Myocyte (in vitro differentiated cells): ENCODE measurements at places on chromosomes 1 and 21.

DNA sequence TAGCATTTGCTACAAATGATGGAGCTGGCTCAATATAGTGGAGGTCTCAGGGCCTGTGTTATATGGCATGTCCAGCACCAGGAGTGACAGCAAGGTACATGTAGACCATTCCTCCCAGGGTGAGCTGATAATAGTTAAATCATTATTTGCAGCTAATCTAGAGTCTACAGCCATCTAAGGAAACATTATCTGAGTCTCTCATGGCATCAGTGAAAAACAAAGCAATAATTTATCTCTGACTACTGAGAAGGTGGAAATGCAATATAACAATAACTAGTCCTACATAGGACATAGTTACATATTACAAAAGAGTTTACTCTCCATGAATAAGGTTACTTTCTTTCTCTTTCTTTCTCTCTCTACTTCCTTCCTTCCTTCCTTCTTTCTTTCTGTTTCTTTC is 143.4 kb upstream of the KCNK2 start:
- DNase-seq: no peak

- no peak for DNase-seq
These were observed 1.4 kb downstream of the LAD1 start for GRCh38 chr1:201397675-201398074.

DNA sequence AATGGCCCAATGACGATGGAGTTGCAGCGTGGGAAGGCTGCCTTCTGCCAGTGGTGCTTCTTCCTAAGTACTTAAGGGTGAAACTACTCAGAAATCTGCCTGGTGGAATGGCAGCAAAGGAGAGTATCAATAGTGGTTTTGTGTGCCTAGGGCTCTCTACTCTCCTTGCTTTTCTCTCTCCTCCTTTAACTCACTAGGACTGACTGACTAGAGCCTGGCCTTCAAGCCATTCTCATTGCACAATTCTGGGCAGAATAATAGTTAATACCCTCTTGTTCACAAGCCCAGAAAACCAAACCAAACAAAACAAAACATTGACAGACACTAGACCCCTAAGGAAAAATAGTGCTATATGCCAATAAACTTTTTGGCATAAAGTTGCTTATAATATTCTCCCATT is 171.2 kb upstream of the PTGFR start:
- DNase-seq: no peak

- no peak for DNase-seq
These were observed 35.3 kb upstream of the TENT5B start for GRCh38 chr1:27047914-27048313.

DNA sequence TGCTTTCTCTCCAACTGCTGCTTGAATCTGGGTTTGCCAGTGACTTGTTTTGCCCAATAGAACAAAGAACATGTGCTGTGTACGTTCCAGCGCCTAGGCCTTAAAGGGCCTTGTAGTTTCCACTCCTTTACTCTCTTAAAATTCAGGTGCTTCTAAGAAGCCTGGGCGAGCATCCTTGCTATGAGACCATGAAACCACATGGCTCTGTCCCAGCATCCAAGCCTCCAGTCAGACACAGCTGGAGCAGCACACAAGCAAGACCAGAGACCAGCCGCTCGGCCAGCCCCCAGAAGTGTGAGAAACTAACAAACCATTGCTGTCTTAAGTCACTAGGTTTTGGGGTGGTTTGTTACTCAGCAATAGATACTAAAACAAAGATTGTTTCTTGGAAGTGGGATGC is 15.1 kb downstream of the PLEKHO1 start:
- DNase-seq: no peak

- DNase-seq: peak; percentile 52
These were observed at the start of gene ARL8A for GRCh38 chr1:202144402-202145067. ARL8A (minus strand) TSS chr1:202144737; CDS start chr1:202144572, 165 bp downstream.

DNA sequence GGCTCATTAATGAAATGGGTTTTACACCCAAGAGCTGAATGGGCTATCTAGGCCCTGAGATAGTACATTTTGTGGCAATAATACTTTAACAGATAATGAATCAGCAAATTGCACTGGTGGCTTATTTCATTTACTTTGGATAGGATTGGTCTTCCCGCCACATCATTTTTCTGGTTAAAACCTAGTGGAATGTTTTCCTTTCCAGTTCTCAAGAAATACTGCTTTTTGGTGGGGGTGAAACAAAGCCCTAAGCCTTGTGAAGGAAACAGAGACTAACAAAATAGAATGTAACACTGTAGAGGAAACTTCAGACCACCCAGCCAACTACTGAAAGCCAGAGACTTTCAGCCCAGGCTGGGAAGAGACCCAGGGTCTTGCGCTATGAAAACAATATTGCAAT is 172.2 kb downstream of the HHIPL2 start:
- no peak for DNase-seq

DNA sequence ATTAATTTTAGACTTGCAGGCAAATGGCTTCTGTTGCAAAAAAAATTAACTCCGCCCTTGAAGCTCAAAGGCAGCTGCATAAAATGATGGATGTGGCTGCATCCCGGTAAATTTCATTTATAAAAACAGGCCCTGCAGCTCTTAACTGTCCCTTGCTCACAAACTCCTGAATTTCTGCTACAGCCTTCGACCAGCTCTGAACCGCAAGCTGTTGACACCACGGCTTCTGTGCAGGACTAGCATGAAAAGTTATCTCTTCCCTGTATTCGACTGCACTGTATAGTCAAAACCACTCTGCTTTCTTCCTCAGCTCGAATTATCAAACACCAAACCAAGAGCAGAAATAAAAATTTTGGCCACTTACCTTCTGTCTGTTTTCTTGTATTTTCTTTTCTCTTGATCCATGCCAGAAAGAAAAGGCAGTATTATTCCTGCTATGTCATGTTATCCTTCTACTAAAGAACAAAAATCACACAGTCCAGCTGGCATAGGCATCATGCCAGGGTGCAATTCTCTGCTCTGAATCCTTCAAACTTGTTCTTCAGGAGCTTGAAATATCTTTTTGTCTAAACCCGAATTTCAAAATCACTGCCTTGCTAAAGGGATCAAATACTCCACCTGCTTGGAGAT is 195.5 kb upstream of the NCAM2 start:
- DNase-seq: no peak

GRCh38 chr1:176903474-176903873 is 261.0 kb downstream of the ASTN1 start:
- DNase-seq: peak; percentile 8

DNA sequence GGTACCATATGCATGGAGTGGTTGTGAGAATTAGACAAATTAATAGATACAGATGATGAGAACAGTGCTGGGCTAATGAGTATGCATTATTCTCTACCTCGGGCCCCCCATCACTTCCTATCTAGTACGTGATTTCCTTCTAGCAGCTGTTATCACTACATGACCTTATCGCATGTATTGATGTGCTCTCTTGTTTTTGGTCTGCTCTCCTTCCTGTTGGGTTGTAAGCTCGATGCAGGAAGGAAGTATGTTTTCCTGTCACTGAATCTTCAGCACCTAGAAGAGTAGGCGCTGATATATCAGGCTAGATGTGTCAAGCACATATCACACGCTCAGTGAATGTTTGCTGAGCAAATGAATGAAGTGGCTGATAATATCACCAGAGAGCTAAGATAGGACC is 43.9 kb upstream of the IFNAR2 start:
- DNase-seq: no peak

GRCh38 chr21:36854391-36854790 is 112.1 kb downstream of the HLCS start:
- peak; percentile 54 for DNase-seq

DNA sequence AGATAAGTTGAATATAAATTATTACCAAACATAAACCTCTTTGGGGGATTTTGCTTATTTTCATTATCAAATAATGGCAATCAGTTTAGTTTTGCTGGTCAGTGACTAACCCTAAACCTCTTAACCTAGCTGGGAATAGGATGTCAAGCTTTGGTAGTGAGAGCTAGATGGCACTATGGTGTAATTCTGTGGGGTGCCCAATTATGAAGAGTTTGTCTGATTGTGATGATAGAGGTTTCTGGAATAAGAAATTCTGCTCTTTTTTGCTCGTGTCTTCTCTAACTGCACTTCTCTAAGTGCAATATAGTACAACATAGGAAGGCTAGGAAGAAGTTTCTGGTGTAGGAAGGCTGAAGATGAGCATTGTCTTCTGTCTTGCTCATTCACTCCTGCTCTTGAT is 59.8 kb downstream of the XCL1 start:
- DNase-seq: peak; percentile 24

DNA sequence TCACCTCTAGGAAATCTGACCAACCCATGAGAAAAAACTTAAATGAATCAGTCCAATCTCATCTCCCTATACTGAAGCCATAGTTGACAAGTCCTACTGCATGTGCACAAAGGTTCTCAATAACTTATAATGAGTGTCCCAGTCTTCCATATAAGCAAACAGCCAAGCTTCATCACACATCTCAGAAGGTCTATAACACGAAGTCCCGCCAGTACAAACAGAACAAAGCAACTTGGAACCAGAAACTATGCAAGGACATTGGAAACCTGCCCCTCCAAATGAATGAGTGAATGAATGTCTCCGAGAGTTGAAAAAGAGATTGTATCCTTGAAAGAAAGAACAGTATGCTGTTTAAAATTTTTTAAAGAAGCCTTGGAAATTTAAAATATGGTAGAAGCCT is 53.6 kb upstream of the IPO9 start:
- no peak for DNase-seq

- no peak for DNase-seq
These were observed 24.5 kb upstream of the DISC1 start for GRCh38 chr1:231601824-231602672.

DNA sequence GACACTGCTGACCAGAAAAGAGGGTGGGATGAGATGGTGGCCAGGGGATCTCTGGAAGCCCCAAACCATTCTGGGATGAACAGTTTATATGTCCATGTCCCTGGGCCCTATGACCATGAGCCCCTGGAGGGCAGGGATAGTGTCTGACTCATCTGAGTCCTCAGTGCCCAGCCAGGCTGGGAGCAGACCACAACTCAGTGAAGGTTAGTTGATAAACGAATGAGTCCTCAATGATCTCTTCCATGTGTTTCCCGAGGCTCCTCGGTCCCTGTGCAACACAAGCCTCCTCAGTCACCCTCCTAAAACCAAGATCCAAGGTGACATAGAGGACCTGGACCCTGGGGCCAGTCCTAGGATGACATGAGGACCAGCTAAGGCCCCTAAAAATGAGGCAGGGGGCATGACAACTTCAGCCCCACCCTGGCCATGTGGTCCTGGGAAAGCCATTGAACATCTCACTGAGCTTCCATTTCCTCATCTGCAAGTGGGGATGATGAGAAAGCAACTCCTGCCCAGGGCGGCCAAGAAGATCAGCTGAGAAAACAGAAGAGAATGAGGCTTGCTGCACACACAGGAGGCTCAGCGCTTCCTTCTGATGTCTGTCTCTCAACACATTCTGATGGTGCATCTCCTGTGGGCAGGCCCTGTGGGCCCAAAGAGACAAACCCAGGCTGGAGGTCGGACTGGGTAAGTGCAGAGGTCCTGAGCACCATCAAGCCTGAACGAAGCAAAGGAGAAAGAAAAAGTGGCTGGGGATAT is 86.3 kb downstream of the GLIS1 start:
- DNase-seq: no peak

- no peak for DNase-seq
These were observed 158.5 kb upstream of the FGGY start for GRCh38 chr1:59138402-59138801.

- DNase-seq: peak; percentile 65
These were observed 39.8 kb upstream of the ZC3H12A start for GRCh38 chr1:37434292-37435225.

DNA sequence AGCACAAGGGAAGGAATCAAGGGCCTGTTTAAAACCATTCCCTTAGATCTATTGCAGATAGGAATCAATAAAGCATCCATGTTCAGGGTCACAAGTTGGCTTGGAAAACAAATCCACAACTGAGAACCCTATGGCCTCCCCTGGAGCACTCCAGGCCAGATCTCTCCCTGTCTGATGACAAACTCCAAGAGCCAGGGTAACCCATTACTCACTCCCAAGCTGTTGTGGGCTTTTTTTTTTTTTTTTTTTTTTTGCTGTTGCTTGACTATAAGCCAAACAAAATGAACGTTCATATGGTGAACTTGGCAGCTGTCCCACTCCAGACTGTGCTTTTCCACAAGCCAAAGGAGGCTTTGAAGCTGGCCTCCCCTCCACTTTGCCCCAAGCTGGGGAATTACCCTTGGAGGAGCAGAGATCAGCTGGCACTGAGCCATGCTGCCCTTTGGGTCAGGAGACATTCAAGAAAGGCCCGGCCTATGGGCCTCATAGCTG is 35.7 kb upstream of the VAV3 start:
- DNase-seq: peak; percentile 65

DNA sequence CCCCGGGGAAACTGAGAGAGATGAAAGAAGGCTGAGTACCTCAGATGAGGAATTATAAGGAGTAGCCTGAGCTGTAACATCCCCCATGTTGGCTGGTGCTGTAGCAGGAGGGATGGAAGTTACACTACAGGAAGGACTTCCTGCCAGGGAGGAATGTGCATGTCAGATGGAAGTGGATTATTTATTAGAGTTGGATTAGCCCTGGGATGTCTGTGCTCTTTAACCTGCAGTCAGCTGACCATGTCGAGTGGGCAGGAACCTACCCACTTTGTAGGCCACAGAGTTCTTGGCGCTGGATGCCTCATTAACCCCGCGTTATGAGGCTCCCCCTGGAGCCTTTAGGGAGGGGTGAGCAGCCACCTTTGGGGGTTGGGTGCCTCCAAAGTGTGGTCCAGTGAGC is 757 bp upstream of the SEMA4A start:
- DNase-seq: no peak

DNA sequence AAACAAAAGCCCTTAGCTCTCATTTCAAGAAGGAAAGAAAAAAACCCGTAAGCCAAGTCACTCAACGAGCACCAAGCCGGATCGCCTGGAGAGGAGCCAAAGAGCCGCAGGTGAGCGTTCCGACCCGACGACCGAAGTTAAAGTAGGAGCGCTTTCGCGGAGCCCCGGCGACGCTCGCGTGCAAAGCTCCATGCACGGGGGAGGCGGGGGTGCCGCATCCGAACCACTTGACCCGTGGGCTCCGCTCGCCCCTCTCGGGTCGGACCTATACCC is 382 bp downstream of the GPBP1L1 start:
- DNase-seq: peak; percentile 56

DNA sequence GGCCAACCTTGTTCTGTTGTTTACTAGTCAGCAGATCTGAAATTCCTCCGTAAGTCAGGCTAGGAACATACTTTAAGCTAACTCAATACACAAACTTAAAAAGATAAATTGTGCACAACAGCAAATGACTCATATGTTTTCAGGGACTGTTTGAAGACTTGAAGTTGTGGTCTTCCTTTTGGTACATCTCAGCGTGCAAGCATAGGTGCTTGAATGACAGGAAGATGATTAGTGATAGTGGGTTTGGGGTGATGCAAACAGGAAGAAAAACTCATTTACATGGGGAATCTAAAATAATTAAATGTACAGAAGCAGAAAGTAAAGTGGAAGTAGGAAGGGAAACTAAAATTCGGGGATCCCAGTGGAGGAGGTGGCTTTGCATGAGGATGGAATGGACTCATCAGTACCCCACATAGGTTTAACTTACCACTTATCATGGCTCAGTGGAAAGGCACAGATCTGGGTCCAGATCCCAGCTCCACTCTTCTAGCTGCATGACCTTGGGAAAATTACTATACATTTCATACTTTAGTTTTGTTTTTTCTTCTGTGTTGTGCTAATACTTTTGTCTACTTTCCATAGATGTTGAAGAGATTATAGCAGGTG is 122.3 kb downstream of the XCL2 start:
- no peak for DNase-seq
